ENCODE measurements at places on chromosomes 12 and 14.

DNA sequence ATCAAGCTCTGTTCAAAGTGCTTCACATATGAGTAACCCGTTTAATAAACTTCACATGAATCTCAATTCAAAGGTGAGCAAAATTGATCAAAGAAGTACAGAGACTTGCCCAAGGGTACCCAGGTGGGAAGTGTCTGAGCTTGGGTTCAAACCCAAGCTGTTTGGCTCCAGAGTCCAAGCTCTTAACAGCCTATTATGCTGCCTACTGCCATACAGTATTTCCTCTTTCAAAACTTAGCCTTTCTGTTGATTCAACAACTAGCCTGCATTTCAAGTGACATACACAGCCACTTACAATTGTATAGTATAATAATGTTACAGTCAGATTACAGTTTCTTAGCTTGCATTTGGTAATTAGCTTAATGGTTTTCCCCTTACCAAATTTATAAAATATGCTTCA, 29.7 kb downstream of the FRMD6 start:
- DNase-seq: no peak

GRCh38 chr12:107511292-107511691, 174.3 kb upstream of the PWP1 start:
- no peak for DNase-seq

DNA sequence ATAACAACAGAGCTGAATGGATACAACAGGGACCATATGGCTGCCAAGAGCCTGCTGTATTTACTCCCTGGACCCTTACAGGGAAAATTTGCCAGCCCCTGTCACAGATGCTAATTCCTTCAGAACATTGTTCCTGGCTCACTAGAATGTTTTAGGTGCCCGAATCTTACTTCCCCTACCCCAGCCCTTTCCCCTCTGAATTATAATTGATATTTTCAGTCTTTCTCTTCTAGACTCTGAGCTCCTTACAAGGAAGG, 235.3 kb downstream of the KSR2 start:
- no peak for DNase-seq

DNA sequence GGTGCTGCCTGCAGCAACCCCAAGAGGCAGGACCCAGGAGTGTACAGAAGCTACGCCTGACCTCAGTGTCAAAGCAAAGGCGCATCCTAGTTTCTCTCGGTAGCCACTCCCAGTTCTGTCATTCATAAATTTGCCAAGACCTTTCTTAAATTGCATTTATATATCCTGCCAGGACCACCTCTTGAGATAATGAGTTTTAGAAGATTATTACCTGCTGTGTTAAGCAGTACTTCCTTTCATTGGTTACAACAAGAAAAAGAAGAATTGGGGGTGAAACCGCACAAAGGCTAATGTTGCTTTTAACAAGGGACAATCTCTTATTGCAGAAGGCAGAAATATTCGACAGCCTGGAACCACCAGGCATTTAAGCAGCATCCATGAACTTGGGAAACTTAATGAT, 57.8 kb downstream of the CIT start:
- DNase-seq: no peak
